ENCODE measurements at places on chromosomes 6 and 20.

- DNase-seq: no peak
Measured at GRCh38 chr6:13561624-13562267, 12.7 kb upstream of the SIRT5 start.

GRCh38 chr6:124132256-124132655 is 328.6 kb downstream of the NKAIN2 start:
- DNase-seq: no peak

DNA sequence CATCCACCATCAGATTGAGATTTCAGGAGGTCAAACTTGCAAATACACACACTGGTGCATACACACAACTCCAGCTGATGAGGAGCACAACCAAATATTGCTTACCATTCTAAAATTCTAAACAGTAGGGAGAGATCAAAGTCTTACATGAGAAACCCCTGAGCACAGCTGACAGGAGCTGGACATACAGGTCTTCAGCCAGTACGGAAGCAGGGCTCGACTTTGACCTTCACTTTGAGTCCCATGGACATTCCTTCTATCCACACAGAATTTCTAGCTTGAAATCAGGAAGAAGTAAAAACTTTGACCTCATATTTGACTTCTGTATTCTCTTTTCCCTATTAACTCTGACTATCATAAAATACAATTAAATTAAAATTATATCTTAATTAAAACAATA is 90.2 kb downstream of the PRKN start:
- DNase-seq: no peak

GRCh38 chr6:2871102-2871501 is 29.4 kb upstream of the SERPINB1 start:
- DNase-seq: no peak

DNA sequence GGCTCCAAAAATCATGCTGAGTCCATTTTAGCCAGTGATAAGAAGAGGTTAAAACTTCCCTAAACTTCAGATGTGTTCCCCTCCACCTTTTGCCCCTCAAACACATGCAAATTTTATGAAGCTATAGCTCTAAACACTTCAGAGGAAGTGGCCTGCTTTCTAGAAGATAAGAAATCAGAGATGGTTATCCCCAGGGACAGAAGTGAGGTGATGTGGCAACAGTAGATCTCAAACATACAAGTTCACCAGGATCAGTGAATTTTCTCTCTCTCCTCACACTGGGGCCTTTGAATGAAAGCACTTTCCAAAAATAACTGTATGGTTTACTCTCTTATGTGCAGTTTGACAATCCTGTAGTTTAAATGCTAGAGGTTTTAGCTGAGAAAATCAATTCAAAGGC is 332.0 kb downstream of the BTBD9 start:
- DNase-seq: no peak

DNA sequence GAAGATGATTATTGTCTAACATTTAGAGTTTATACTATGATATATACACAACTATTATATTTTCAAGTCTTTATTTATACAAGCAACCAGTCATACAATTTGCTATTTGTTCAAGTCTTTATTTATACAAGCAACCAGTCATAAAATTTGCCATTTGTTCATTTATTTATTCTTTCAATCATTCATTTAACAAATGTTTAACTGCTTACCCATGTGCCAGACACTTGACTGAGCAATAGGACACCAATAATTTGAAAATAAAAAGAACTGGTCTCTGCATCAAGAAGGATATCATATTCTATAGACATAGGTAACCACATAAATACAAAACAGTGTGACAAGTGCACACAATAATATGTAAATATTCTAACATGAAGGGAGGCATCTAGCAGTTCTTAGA is 20.3 kb downstream of the GRIK2 start:
- no peak for DNase-seq

GRCh38 chr6:98469141-98469540 is 365.2 kb upstream of the POU3F2 start:
- DNase-seq: no peak

GRCh38 chr6:106885679-106886078 is 88.8 kb downstream of the CD24 start:
- no peak for DNase-seq

GRCh38 chr6:162621246-162621645 is 106.3 kb downstream of the PRKN start:
- no peak for DNase-seq

GRCh38 chr6:140773276-140773675 is 1359.4 kb upstream of the GJE1 start:
- no peak for DNase-seq

DNA sequence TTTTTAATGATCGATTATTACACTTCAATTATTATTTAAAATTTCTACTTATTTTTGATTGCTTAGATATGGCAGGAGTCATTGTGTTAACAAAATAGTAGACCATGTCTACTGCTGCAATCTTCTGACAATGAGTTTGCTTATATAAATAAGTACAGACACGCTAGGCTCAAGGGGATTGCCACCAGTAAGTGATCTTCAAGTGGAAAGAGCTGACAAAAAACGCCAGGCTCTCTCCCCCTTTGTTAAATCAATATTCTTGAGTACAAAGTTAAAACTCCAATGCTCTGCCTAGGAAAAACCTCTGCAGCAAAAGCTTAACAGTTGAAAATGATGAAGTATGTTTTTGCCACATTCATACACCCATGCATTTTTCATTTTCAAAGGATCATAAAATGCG is 738.1 kb downstream of the HDGFL1 start:
- DNase-seq: no peak

DNA sequence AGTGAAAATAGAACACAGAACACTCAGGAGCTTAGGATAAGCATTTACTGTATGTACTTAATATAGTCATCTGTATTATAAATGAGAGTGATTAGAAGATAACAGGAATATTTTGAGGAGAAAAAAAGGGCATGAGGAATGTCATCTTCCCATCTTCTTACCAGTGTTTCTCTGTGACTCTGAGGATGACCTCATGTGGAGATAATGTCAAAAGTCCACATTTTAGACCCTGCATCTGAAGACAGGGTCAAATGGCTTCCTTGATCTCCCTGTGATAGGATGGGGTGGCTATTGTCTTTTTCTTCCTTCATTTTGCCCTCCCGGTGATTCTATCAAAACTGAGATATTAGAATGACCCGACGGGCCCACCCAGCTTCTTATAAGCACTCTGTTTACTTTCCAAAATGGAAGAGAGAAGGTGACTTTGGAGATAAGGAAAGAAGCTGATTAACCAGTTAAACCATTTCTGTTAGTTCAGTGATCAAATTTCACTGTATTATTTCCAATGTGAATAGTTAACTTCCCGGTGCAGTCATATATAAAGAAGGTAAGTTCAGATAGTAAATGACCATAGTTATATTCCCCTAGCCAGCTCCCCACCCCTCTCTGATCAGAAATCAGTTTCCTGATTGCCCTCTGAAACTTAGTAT is 115.7 kb upstream of the SALL4 start:
- no peak for DNase-seq

- peak; percentile 6 for DNase-seq
Measured at GRCh38 chr6:16760516-16761470, at the start of gene ATXN1. Gene ATXN1 (minus strand): TSS chr6:16761460.

- DNase-seq: no peak
Measured at GRCh38 chr6:21478883-21479539, 114.5 kb upstream of the SOX4 start.

DNA sequence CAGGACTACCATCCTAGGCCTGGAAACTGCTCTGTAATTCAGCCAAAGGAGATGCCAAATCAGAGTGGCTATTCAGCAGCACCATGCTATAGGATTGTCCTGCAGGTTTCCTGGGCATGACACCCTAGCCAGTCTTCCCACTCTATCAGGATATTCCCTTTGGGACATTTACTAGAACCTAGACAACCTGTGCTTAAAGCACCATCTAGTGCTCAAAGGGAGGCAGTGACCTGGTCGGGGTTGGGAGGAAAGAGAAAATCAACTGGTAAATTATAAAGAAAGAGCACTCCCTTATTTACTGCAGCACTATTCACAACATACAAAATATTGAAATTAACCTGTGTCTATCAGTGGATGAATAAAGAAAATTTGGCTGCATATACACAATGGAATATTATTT is 67.2 kb upstream of the SMLR1 start:
- no peak for DNase-seq

DNA sequence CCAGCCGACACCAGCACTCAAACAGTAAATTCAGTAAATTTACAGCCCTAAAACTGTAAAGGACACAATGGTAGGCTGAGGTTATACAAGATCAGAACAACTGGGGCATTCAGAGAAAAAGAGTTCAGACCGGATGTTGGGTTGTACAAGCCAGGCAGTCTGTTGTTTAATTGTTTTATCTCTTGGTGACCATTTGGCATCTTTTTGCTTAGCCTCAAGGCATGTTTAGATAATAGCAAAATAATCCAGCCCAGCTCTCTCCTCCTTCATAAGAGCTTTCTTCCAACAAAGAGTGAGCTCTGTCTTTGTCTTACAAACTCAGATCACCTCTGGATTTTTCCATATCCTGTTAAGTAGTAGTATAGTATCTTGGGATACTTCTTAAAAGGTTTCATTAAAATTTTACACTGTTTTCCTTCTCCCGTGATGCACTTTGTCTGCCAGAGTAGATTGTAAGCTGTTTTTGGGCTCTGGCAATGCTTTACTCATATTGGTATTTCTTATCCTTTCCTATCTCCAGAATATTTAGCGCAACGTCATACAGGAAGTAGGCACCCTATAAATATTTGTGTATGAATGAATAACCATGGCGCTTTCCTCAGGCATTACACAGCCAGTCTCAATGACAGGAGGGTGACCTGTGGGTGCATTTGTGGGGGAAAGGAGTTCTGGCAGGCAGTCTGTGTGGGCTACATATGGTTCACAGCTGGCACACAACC is 35.6 kb upstream of the TRAM2 start:
- DNase-seq: no peak

DNA sequence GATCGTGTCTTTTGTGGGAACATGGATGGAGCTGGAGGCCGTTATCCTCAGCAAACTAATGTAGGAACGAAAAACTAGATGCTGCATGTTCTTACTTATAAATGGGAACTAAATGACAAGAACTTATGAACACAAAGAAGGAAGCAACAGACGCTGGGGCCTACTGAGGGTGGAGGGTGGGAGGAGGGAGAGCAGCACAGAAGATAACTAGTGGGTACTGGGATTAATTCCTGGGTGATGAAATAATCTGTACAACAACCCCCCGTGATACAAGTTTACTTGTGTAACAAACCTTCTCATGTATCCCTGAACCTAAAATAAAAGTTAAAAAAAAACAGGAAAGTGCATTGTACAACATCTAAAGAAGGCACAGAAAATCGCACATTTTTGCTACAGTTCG is 59.0 kb upstream of the TMEM170B start:
- DNase-seq: no peak

DNA sequence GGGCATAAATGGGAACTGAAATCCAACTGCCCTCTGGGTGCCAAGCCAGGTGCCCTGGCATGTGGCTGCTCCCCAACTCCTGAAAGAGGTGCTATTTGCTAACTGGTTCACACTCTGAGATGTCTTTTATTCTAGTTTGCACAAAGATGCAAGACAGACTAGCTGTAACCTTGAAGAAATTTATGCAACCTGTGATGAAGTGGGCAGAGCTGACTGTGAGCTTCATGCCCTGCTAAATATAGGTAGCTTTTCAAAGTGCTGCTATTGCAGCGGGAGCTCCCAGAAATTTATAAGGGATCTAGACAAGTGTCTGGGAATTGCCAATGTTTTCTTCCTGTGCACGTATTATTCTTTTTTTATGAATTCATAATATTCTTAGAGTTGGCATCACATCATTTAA is 517.5 kb downstream of the RNF144B start:
- DNase-seq: no peak

GRCh38 chr20:4050203-4050980 is 35.0 kb upstream of the RNF24 start:
- no peak for DNase-seq

- peak; percentile 56 for DNase-seq
Measured at GRCh38 chr6:49606721-49607390, 29.8 kb downstream of the RHAG start.

- DNase-seq: no peak
Measured at GRCh38 chr6:112606656-112607435, 259.7 kb downstream of the RFPL4B start.

DNA sequence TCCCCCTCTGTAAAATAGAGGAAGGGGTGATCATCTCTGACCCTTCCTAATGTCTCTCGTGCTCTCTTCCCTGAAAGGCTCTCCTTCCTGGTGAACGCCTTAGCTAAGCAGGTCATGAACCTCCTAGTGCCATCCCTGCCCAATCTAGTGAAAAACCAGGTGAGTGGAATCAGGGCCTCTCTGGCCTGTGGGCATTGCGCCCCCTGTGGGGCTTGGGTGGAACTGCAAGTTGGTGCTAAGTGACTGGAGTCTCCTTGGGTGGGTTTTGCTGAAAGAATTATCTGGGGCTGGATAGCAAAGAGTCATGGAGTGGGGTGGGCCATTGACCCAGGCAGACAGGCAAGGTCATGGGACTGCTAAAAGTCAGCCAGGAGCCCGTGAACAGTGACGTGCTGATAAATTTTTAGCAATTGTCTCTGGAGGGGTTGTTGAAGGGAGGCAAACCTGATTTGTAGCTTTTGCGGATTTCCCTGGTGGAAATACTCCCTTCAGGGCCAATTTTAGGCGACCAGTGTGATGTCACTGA is 8.9 kb downstream of the BPIFB1 start:
- no peak for DNase-seq

DNA sequence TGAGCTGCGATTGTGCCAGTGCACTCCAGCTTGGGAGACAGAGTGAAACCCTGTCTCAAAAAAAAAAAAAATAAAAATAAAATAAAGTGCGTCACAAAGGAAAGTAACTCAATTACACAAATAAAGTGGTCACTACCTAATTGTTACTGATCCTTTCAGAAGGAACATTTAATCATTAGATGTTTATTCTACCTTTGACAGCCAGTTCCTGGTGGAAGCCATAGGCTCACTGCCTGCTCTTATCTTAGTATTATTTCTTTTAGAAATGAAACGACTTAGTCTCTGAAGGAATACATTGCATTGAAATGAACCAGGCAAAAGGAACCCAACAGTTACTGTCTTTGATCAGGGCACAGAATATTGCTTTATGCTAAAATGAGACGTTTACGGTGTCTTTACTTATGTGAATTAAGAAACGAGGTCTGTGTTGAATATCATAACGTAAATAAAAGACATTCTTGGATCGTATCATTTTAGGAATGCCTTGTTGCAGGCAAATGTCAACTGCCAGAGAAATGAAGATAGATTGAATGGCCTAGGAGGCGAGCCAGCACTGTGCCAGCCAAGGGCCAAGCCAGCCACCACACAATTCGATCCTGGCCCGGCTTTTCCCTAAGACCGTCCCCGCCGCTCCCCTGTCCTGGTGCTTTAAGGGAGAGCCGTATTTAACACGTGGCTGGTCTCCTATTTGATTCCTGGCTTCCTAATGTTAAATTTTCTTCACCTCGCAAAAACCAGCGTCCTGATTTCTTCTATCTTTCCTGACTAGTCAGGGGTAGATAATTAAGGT is 136.7 kb upstream of the GMDS start:
- DNase-seq: no peak

GRCh38 chr6:26197933-26198721 is 110.9 kb downstream of the HFE start:
- peak; percentile 18 for DNase-seq

DNA sequence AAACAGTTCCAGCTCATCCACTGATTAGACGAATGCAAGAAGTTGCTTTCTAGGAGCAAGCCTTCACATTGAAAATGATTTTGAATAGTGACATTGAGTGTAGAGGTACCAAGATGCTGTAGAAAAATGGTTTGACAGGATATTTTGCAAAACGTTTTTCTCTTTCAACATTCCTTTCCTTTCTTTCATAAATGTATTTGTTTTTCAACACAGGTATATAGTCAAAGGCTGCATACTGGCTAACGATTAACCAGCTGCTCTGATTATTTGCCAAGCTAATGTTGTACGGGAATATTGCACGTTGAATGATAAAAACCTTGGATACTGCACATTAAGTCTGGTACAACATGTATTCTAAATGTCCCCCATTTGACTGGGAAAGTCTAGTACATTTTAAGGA is 78.8 kb upstream of the TENT5A start:
- DNase-seq: no peak
